Cortex of kidney (tissue), 1 donor: ENCODE measurements at places on chromosomes 6 and 20.

- no peak for DNase-seq
These were observed 41.6 kb downstream of the PLCG1 start for GRCh38 chr20:41178904-41179432.

DNA sequence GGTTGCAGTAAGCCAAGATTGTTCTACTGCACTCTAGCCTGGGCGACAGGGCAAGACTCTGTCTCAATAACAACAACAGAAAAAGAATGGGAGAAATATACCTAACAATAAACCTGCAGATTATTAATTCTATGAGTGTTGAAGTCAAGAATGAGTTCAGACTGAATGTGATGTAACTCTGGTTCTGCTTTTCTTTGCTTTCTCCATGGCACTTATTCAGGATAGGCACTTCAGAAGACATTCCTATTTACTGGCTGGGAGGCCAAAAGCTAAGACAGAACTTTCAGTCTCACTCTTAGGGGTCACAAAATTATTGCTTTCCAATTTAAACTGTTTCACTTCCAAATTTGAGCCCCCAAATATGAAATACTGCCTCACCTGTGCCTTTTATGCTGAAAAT, 15.7 kb upstream of the PRIM2 start:
- no peak for DNase-seq

GRCh38 chr6:40743690-40744446, 156.7 kb upstream of the LRFN2 start:
- DNase-seq: no peak

DNA sequence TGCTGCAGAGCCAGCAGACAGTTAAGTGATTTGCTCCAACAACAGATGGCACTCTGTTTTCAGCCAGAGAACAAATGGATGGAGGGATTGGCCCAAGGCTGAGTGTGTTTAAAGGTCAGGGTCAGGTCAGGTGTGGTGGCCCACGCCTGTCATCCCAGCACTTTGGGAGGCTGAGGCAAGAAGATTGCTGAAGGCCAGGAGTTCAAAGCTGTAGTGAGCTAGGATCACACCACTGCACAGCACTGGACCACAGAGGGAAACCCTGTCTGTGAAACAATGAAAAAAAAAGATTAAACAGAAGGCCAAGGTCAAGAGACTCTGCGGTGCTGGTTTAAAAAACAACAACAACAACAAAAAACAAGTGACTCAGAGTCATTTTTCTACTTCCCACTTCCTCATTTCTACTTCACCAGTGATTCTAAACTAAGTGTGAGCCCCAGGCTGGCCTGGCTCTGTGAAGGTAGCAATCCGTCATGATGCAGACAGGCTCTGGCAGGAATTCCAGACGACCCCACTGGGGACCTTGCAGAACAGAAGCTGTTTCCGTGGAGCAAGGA, 42.5 kb upstream of the ARMC2 start:
- no peak for DNase-seq

GRCh38 chr20:46945465-46945864, 50.8 kb downstream of the EYA2 start:
- no peak for DNase-seq

GRCh38 chr6:52497652-52498408, 77.7 kb downstream of the EFHC1 start:
- no peak for DNase-seq

GRCh38 chr20:23601715-23602114, 4.0 kb downstream of the CST9 start:
- no peak for DNase-seq

DNA sequence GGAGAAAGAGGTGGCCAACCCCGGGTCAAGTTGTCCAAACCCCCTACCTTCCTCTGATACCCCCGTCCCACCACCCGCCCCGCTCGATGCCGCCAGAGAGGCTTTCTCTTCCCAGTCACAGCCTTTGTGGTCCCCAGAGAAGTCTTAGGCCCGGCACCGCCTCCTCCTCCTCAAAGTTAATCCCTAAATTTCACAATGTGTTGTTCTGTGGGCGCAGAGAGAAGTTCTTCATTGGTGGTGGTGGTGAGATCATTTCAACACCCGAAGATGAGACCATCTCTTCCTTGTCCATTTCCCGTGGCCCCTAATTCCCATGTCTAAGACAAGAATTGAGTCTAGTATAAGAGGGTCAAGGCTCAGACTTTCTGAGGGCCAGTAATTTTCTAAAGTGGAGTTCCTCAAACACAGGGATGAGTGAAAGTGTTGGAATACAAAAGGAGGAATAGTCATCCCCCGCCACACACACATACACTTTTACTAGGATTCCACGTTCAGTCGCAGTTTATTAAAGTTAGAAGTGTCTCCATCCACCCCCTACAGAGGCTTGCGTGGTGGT, 10.4 kb downstream of the TRIM31 start:
- no peak for DNase-seq

GRCh38 chr20:43096931-43097260, 92.8 kb downstream of the PTPRT start:
- DNase-seq: no peak

GRCh38 chr20:32353848-32354496, 4.2 kb upstream of the ASXL1 start:
- no peak for DNase-seq

DNA sequence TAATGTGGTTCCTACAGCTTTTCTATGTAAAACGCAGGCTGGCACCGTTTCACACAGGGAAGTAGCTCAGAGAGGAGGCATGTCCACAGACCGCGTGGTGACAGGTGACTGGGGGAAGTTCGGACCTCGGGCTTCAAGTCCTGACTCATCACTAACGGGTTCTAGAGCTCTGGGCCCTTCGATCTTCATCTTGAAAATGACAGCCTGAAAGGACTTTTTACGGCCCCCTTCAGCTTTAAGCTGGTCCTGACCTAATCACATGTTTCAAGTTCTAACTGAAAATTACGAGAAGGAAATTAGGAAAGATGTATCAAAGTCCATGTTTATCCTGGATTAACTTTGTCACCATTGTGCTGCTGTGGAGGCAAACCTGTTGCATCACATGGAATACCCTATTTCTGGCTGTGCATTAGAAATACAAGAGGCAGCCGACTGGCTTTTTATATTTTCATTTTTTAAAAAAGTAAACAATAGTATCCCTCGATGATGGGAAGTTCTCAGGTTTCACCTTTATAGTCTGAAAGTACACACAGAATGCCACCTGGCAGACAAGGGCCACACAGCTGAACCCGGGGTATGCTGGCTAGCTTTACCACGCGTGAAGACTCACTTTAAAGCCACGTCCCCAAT, 2.0 kb downstream of the MAN1A1 start:
- DNase-seq: no peak
